Pancreas (tissue), 10 donors: ENCODE measurements at places on chromosomes 2 and 18. TPM values are rescaled to one million over a fixed set of nuclear protein-coding genes. Genes with fewer than 3 reads are reported as not detected.

GRCh38 chr2:65802298-65802942 lies 370.0 kb upstream of the SPRED2 start:
- no peak for DNase-seq

- no peak for DNase-seq
These were observed 253.7 kb upstream of the THUMPD2 start for GRCh38 chr2:40032650-40033319.

DNA sequence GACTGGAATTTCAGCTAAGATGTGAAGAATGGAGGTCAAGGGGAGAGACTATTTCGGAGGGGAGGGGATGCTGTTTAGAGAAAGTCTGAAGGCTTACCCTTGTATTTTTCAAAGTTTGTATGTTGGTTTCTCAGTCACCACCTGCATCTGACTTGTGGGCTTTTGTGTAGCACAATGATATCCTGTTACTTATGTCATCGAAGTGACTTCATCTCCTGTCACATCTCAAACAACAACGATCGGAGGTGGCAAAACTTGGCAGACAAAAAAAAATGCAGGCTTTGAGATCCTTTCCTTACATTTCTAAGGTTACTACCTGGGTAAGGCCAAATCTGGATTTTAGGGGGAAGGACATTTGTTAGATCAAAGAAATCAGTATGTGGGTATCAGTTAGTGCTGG lies 11.7 kb upstream of the CXCR4 start:
- no peak for DNase-seq

DNA sequence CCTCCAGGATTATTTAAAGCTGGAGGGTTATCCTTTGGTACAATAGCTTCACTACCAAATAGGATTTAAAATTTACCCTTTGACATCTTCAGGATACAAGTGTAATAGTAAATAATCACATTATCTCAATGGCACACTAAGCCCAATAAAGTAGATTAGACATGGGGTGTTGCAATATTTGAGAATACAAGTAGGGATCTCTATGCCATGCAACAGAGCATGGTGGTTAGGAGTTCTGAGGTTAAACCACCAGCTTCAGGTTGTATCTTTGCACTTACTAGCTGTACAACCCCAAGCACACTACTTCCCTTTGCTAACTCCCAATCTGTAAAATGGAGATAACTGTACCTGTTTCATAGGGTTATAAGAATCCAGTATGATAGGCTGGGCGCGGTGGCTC lies 6.2 kb downstream of the MBD2 start:
- no peak for DNase-seq

- DNase-seq = no peak
These were observed 15.5 kb downstream of the SLC25A12 start for GRCh38 chr2:171878481-171878993.

Gene SOWAHC
- total RNA-seq = 5.2 TPM
